ENCODE measurements at places on chromosomes 3 and 15.

DNA sequence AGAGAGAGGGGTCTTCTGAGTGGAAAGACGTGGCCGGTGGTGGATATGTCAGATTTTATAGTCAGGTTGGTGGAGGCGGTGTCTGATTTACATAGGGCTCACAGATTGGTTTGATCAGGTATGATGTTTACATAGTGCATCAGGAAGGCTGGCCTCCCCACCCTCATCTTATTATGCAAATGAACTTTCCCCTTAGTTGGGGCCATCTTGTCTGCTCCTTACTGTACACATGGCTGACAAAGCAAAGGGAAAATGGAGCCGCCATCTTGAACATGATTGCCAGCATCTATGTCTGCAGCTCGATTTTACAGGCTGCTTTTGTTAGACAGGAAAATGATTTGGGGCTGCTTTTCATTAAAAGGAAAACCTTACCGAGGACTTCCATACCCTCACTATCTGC is 19.9 kb downstream of the SQOR start:
- DNase-seq = no peak

GRCh38 chr3:113516115-113516505 is 1.2 kb upstream of the SPICE1 start:
- DNase-seq = no peak

GRCh38 chr3:182730675-182731042 is 62.6 kb upstream of the ATP11B start:
- DNase-seq = no peak

DNA sequence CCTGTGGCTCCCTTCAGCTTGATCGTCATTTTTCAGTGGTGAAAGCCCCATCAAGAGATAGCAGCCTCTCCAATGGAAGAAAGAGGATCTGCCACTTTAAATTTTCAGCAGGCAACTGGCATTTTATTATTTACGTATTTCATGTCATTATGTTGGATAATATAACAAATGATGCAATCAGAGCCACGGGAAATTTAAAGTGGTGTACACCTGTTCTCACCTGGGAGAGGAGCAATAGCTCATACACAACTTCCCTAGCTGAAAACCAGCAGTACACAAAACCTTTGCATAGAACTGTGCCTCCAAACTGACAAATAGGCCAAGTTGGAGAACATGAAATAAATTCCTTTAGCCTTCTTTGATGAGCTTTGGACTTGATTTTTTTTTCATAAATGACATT is 136.9 kb downstream of the SATB1 start:
- no peak for DNase-seq

GRCh38 chr3:29128001-29128400 is 152.9 kb upstream of the RBMS3 start:
- no peak for DNase-seq

DNA sequence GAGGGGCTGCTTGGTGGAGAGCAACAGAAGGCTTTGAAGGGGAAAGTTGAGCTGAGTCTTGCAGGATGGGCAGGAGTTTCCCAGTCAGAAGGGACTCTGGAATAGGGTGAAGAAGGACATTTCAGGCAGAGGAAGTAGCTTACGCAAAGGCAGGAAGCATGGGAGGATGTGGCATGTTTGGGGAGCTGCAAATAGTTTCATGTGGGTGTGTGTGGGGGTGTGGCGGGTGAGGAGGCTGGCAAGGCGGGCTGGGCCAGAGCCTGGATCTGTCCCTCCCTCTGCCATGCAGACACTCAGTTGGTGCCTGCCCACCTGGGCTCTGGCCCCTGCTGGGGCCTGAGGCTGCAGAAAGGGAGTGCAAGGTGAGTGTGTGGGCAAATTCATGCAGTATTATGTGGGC is 10.4 kb downstream of the TEX264 start:
- no peak for DNase-seq

Data from epithelial cell of proximal tubule (primary cell).